Esophagus squamous epithelium (tissue), 5 donors: ENCODE measurements at places on chromosomes 11 and 22.

DNA sequence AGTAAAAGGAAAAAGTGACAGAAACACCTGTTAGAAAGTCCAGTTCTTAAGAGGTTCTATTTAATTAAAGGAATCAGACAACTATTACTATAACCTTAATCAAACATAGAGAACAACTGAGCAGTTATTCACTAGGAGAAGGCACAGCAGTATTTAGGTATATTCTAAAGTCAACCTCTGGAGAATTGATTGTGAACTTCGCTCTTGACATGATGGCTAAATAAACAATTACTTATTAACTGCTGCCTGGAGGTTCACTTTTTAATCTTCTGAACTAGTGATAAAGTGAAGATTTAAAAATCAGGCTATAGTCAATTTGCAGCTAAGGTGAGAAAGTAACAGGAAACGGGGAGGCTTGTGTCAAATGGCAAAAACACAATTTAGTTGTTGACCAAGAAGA, 557.3 kb downstream of the FAM181B start:
- no peak for DNase-seq

DNA sequence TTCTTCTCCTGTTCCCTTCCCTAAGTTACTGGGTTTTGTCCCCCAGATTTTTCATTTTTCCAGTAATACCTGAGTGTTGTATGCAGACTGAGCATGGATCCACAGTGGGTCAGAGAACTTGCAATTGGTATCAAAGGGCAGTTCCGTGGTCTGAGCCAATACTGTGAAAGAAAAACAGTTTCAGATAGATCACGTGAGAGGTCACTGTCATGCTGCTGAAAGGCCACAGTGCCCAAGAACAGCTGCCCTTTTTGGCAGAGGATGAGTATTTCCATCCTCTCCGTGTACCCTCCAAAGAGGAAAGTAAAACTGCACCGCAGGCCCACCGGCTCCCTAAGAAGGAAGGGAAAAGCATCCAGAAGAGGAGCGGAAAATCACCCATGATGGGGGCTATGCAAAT, 73.0 kb upstream of the TBCEL start:
- DNase-seq: no peak

DNA sequence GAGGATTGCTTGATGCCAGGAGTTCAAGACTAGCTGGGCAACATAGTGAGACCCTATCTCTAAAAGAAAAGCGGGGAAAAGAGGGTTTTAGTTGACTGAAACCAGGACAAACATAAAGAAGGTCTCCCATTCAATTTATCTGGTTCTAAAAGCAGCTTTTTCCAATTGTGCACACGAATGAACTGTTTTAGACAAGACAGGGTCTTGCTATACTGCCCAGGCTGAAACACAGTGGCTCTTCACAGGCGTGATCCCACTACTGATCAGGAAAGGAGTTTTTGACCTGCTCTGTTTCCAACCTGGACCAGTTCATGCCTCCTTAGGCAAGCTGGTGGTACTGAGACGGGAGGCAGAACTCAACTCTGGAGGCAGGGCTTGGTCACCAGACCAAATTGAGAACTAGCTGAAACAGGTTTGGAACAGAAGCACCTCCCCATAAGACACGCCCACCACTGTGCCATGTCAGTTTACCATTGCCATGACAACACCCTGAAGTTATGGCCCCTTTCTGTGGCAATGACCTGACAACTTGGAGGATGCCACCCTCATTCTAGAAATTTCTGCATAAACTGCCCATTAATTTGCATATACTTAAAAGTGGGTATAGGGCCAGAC, 2.8 kb upstream of the NUCB2 start:
- no peak for DNase-seq

DNA sequence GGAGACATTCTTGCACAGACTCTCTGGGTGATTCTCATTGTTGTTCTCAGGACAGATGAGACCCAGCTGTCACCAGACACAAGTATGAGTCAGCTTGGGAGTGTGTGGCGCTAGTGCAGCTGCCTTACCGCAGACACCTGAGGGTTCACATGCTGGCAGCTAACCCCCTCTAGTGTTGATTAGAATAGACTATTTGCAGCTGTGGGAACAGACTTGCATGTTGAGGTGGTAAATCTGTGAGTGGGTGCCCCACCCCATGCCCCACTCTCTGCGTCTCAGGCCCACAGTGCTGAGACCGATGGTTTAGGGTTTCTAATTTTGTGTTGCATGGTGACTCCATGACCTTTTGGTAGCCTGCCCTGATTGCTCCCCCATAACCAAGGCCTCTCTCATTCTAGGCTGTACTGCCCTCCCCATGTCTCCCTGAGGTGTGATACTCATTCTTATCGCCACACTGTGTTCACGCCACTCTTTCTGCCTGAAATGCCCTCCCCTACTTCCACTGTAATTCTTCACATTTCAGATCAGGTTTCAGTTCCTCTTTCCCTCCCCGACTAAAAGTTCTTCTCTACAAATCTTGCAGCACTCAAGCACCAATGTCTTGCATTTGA, 73.7 kb upstream of the KIRREL3 start:
- DNase-seq: no peak

- DNase-seq: no peak
These were observed 154.9 kb upstream of the MPPED2 start for GRCh38 chr11:30741039-30741550.

DNA sequence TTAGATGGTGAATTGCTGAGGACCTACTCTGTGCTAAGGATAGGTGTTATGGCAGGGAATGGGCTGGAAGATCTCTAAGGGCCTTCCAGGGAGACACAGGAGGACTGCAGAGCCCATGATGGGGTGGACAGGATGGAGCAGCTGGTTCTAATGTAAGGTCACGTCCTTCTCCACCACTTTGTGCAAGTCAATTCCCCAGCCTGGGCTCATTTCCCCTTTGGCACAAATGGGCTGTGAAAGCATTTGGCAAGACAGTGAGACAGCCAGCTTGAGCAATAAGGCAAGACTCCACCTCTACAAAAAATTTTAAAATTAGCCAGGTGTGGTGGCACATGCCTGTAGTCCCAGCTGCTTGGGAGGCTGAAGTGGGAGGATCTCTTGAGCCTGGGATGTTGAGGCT, 81.4 kb upstream of the THY1 start:
- DNase-seq: no peak
